Activated T-cell treated with anti-CD3 and anti-CD28 coated beads for 1 hour (primary cell): ENCODE measurements at places on chromosomes 2 and 18.

GRCh38 chr2:22970991-22971390 lies 414.0 kb upstream of the KLHL29 start:
- DNase-seq, result no peak

DNA sequence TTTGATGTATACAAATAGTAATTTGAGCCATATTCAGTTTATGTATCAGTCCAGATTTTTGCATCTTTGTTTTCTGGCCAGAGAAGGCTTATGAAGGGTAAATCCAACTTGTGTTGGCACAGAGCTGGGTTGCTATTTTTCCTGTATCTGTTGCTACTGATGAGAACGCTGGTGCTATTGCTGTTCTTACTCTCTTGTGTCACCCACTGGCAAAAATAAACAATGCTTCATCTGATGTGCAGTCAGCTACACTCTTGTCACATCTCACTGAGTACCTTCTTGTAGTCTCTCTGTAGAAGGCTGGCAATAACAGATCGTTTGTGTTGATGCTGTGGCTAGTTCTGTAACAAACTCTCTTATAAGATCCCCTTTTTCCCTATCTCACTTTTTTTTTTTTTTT lies 323.4 kb downstream of the CDH19 start:
- DNase-seq, result no peak

DNA sequence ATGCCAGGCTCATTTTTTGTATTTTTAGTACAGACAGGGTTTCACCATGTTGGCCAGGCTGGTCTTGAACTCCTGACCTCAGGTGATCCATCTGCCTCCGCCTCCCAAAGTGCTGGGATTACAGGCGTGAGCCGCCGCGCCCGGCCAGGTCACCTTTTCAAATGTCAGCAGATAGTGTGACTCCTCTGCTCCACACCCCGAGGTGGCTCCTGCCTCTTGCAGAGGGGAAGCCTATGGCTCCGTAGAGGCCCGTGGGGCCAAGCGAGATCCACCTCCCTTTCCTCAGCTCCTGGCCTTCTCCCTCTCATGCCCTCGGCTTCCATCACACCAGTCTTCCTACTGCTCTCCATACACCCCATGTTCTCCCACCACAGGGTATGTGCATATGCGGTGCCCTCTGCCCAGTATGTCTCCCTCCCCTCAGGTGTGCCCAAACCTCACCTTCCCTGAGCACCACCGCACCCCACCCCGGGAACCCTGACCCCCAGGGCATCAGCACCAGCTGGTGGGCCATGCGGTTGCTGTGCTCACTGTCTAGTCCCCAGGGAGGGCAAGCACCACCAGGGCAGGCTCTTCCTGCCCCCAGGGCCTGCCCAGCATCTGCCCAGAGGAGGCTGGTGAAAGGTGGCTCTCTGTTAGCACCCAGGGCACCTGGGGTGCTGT lies 10.7 kb downstream of the GPR17 start:
- DNase-seq, result no peak

- DNase-seq, result no peak
Observed at GRCh38 chr18:58962336-58962735, 97.7 kb downstream of the ZNF532 start.

DNA sequence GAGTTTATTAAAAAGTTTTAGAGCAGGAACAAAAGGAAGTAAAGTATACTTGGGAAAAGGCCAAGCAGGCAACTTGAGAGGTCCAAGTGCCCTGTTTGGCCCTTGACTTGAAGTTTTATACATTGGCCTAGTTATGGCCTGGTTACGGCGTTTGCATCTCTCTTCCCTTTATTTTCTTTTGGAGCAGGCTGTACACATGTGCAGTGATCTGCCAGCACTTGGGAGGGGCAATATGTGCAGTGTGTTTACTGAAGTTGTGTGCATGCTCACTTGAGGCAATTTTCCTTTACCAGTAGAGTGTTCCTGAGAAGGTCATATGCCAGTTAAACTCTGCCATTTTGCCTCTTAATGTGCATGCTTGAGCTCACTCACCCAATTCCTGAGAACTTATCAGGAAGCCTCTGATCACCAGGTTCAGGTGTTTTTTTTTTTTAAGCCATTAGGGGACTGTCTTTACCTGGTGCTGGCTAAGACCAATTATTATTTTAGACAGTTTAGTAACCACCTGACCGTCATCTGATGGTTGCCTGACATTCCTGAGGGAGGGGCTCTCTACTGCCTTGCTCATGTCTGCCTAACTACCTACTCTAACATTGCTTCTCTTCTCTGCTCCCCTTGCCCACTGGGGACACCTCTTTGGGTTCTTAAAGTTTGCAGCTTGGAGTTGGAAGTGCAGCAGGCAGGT lies 48.0 kb downstream of the SCN2A start:
- no peak for DNase-seq

- no peak for DNase-seq
Observed at GRCh38 chr2:196244966-196245365, 73.6 kb upstream of the STK17B start.
